ENCODE measurements at places on chromosomes 3 and 15.

DNA sequence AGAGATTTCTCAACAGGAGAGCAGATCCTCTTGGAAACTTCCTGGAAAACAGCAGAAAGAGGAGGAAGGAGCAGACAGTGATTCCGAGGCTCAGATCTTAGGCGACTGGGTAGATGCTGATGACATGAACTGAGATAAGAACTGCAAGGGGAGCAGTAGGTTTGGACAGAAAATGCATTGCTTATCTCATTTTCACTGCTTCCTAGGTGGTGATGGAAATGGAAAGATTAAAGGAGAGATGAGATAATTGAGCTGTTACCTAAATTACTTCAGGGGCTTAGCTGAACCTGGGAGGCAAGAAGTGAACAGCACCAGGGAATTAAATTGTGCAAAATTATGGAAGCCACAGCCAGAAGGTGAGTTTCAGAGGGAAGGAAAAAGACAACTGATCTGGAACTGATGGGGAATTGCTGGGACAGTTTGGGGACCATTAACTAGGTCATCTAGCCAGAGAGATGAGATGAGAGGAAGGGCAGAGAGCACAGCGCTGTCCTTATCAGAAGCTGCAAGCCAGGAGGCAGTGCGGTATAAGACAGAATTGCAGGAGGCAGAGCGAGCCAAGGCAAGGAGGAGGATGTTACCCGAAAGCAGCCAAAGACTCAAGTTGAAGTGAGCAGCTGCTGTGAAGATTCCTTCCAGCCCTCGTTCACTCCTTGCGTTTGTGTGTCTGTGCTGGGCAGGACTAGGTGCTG lies 140.4 kb downstream of the SRGAP3 start:
- no peak for DNase-seq

- no peak for DNase-seq
Measured at GRCh38 chr3:140288595-140288994, 353.6 kb downstream of the CLSTN2 start.

- DNase-seq = no peak
Measured at GRCh38 chr15:70856177-70856883, 2.4 kb upstream of the LARP6 start.

DNA sequence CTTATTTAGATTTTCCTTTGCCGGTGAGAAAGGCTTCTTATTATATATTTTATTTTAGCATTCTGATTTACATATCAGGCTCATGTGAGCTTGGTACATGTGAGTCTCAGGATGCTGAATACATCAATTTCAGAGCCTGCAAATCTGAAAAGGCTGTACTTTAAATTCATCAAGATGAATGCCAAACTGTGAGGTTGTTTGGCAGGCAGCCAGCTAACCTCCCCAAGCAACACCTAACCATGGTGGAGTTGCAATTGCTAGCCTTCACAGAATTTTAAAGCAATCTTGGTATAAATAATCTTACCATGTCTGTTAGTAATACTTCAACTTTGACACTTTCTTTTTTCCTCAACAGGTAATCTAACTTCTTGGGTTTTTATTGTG lies 252.5 kb downstream of the CDIN1 start:
- no peak for DNase-seq

- DNase-seq = no peak
Measured at GRCh38 chr3:188036375-188037194, 117.4 kb upstream of the LPP start.

Data from GM18507 (cell line).